ENCODE measurements at places on chromosomes 16 and 17. TPM values are rescaled to one million over a fixed set of nuclear protein-coding genes. Genes with fewer than 3 reads are reported as not detected.

GRCh38 chr16:74709441-74709877 is 8.8 kb upstream of the MLKL start:
- H3K4me1 ChIP-seq: peaks cover 8% of the 10 kb centered on the region
- H3K36me3 ChIP-seq: no peaks in the 10 kb centered on the region
- H3K4me3 ChIP-seq: no peak overlapping the region
- no peak overlapping the region for H3K27ac ChIP-seq

DNA sequence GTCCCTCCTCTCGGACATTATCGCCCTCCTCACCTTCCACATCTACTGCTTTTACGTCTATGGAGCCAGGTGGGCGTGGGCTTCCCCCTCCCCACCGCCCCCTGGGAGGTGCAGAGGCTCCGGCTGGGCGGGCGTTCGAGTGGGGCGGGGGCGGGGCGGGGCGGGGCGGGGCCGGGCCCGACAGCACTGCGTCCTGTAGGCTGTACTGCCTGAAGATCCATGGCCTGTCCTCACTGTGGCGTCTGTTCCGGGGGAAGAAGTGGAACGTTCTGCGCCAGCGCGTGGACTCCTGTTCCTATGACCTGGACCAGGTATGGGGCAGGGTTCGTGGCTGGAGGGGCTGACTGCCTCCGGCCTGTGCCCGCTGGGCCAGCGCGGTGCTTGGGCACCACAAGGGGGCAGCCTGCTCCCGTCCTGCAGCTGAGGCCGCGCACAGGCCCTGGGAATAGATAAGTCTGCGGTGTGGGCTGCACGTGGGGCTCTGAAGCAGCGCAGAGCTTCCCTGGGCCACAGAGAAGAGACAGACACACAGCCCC is 9.2 kb downstream of the PIGQ start:
- DNase-seq: peak; percentile 60
- no peak overlapping the region for H3K27ac ChIP-seq
- H3K36me3 ChIP-seq: peaks cover 1% of the 10 kb centered on the region
- H3K27me3 ChIP-seq: no peaks in the 10 kb centered on the region
- H3K4me3 ChIP-seq: peak overlapping the region; percentile 24

The FOXL1 gene
- total RNA-seq: not detected

DNA sequence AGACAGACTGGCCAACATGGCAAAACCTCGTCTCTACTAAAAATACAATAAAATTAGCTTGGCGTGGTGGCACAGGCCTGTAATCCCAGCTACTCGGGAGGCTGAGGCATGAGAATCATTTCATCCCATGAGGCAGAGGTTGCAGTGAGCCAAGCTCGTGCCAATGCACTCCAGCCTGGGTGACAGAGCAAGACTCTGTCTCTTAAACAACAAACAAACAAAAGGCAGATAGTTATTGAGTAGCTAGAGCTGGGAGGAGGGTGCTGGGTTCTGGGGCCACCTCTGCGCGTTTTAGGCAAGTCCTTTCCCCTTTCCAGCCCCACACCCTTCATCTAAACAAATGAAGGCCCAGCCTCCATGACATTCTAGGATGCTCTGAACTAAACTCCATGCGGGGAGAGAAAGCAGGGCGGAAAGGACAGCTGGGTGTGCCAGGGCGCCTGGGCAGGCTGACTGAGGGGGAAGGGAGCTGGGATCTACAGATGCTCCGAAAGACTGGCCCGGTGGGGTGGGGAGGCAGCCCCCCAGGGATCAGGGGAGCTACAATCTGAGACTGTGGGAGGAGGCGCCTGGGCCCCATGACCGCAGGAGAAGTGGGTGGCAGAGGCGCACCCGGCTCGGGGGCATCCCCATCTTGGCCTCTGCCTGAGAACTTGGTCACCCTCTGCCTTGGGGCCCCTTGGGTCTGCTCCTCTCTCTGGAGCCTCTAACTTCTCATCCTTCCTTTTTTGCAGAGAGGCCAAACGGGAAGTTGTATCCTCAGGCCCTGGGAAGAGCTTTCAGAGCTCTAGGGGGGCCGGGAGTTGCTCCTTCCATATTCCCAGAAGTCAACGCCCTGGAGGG is 910 bp downstream of the ITGAL start:
- H3K4me1 ChIP-seq: peaks cover 50% of the 10 kb centered on the region
- DNase-seq: no peak
- H3K27me3 ChIP-seq: peaks cover 18% of the 10 kb centered on the region
- H3K27ac ChIP-seq: no peak overlapping the region
- no peaks in the 10 kb centered on the region for H3K36me3 ChIP-seq
- no peak overlapping the region for H3K4me3 ChIP-seq

GRCh38 chr16:77439106-77439505 is 4.3 kb upstream of the ADAMTS18 start:
- no peak overlapping the region for H3K4me3 ChIP-seq
- no peaks in the 10 kb centered on the region for H3K4me1 ChIP-seq
- no peak for DNase-seq
- H3K27ac ChIP-seq: no peak overlapping the region

DNA sequence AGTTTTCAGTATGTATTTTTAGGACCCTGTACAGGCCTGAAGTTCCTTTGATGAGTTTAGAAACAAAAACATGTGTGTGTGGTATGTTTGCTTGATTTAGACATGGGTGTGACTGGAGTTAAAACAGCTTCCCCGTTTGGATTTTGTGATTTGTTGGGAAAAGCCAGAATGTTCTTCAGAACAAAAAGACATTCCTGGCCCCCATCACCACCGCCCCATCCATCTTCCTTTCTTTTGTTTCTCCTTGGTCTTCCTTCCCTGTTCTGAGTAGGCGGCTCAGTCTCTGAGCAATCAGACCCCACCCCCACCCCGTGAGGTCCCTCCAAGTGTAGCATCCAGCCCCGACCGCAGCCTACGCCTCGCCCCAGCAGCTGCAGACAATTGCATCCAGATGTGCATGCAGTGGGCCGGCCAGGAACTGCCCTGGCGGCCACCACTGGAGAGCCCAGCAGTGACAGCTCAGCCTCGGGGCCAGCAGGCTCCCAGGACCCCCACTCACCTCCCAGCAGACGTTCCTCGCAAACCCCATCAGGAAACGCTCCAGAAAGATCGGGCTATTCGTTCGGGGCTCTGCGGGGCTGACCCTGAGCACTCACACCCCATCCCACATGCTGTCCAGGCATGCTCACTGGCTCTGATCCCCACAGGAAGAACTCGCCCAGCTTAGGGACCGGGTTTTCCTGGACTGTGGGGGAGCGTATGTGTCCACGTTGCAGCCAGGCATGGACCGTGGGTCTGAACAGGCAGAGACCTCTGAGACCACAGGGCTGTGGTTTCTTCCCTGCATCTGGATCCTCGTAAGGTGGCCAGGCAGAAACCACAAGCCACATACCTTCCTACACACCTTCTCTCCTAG is 99.8 kb upstream of the CDH5 start:
- no peak overlapping the region for H3K4me3 ChIP-seq
- H3K27me3 ChIP-seq: peaks cover 5% of the 10 kb centered on the region
- no peak for DNase-seq
- H3K27ac ChIP-seq: no peak overlapping the region

- no peak overlapping the region for H3K4me3 ChIP-seq
- no peaks in the 10 kb centered on the region for H3K36me3 ChIP-seq
- no peak overlapping the region for H3K27ac ChIP-seq
- peaks cover 42% of the 10 kb centered on the region for H3K4me1 ChIP-seq
- no peak for DNase-seq
Measured at GRCh38 chr17:19753661-19754463, 5.8 kb upstream of the ALDH3A1 start.

GRCh38 chr17:80358861-80359260 is 56.1 kb upstream of the ENDOV start:
- no peak for DNase-seq
- no peak overlapping the region for H3K4me3 ChIP-seq
- H3K4me1 ChIP-seq: no peaks in the 10 kb centered on the region
- H3K36me3 ChIP-seq: peaks cover 63% of the 10 kb centered on the region

DNA sequence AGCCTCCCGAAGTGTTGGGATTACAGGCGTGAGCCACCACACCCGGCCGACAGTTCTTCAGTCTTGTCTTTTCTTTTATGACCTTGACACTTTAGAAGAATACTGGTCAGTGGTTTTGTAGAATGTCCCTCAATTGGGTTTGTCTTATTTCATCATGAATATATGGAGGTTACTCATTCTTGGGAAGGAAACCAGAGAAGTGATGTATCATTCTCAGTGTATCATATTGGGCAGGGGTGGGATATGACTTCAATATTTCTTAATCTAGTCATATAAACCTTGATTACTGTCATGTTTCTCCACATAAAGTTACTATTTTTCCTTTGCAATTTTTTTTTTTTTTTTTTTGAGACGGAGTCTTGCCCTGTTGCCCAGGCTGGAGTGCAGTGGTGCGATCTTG is 36.9 kb downstream of the SNTB2 start:
- H3K36me3 ChIP-seq: no peaks in the 10 kb centered on the region
- H3K27ac ChIP-seq: no peak overlapping the region
- no peak for DNase-seq
- no peaks in the 10 kb centered on the region for H3K27me3 ChIP-seq
- H3K4me3 ChIP-seq: no peak overlapping the region
- H3K4me1 ChIP-seq: peaks cover 28% of the 10 kb centered on the region

DNA sequence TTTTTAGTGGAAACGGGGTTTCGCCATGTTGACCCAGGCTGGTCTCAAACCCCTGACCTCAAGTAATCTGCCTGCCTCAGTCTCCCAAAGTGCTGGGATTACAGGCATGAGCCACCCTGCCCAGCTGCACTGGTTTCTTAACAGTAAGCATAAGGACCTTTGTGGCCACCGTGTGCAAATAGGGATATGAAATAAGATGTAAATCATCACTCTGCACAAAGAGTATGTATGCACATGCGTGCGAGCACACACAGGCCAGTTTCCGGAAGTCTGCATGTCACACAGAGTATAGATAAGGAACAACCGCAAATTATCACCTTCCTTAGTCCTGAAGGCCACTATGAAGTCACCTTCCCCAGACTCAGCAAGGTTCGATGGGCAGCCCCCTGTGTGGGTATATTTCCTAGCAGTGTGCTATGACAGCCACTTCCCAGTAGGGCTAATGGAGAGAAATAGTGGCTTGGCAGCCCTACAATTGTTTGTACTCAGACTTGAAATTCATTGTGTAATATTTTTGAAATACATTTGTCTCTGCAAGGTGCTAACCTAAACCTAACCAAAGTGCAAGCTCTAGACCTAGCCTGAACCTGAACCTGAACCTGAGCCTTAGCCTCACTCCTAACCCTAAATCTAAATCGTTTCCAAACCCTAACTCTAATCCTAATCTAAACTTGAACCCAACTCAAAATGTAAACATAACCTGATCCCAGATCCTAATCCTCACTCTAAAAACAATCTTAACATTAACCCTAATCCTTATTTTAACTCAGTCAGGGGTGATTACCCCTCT is 48.4 kb upstream of the SKAP1 start:
- no peaks in the 10 kb centered on the region for H3K4me1 ChIP-seq
- H3K4me3 ChIP-seq: no peak overlapping the region
- peaks cover 1% of the 10 kb centered on the region for H3K27me3 ChIP-seq
- no peak for DNase-seq
- no peaks in the 10 kb centered on the region for H3K36me3 ChIP-seq

DNA sequence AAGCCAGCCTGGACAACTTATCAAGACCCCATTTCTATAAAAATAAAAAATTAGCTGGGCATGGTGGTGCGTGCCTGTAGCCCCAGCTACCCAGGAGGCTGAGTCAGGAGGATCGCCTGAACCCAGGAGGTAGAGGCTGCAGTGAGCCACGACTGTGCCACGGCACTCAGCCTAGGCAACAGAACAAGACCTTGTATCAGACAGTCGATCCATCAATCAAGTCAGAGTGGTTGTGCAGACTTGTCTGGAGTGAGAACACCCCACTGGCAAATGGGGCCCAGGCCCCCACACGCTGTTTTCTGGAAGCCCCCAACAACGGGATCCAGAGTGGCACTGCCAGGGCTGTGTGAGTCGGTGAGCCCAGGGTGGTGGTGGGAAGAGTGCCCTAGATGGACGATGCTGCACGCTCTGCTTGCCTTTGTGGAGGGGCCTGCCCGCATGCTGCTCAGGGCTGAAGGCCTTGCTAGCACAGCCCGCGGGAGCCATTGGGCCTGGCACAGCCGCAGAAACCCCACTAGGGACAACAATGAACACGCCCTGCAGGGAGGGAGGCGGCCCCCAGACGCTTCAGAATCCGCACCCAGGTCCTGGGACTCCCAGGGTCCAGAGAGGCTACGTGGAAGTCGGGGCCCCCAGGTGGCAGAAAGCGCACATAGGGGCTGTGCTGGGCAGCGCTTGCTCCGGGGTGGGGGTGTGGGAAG is 80.1 kb upstream of the GNG13 start:
- H3K4me1 ChIP-seq: no peaks in the 10 kb centered on the region
- H3K4me3 ChIP-seq: no peak overlapping the region
- no peak for DNase-seq

The PIPOX gene
- total RNA-seq: 87.3 TPM

DNA sequence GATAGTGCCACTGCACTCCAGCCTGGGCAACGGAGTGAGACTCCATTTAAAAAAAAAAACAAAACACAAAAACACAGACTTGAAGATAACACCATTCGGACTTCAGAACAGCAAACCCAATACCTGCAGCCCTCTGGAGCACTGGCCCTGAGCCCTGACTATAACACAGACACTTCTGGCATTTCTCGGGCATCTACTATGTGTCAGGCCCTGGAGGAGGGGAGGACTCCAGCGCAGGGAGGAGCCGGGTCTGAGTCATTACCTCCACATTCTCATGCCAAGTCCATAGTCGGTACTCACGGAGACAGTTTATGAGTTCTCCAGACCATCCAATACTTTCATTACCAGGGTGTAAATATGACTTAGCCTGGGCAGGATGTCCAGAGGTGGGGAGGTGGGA is 48.8 kb downstream of the PITPNM3 start:
- no peak overlapping the region for H3K4me3 ChIP-seq
- no peak overlapping the region for H3K27ac ChIP-seq
- no peaks in the 10 kb centered on the region for H3K4me1 ChIP-seq

DNA sequence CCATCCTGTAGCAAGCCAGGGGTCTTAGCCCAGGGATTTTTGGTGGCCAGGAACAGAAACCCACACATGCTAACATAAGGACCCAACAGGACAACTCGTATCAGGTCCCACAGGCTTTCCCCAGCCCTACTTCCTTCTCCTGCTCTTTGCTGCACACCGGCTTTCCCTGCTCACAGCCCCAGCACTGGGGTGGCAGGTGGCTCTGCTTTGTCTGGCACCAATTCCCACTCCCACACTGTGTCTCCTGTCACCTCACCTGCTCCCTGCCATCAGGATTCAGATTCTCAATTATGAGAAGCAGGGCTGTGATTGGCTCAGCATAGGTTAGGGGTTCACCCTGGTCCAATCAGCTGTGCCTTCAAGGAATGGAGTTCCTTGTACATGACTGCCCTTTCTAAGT is 94.1 kb downstream of the TMEM132E start:
- DNase-seq: no peak
- no peaks in the 10 kb centered on the region for H3K4me1 ChIP-seq
- H3K36me3 ChIP-seq: no peaks in the 10 kb centered on the region
- H3K27ac ChIP-seq: no peak overlapping the region
- no peak overlapping the region for H3K4me3 ChIP-seq
- H3K27me3 ChIP-seq: peaks cover 2% of the 10 kb centered on the region

GRCh38 chr17:39238311-39238972 is 12.7 kb upstream of the STAC2 start:
- no peak overlapping the region for H3K4me3 ChIP-seq
- DNase-seq: no peak
- H3K27me3 ChIP-seq: peaks cover 2% of the 10 kb centered on the region
- no peaks in the 10 kb centered on the region for H3K36me3 ChIP-seq
- no peaks in the 10 kb centered on the region for H3K4me1 ChIP-seq
